ENCODE measurements at places on chromosomes 7 and 10. TPM values are rescaled to one million over a fixed set of nuclear protein-coding genes. Genes with fewer than 3 reads are reported as not detected.

CYP3A7 gene
- total RNA-seq, result not detected

C10orf53 gene
- total RNA-seq, result not detected

MPP7 gene
- 0.24 TPM for total RNA-seq

EGR2 gene
- 5.9 TPM for total RNA-seq

CFAP70 gene
- not detected for total RNA-seq

ANKRD22 gene
- not detected for total RNA-seq
